Omental fat pad (tissue), 4 donors: ENCODE measurements at places on chromosomes 7 and 10. TPM values are rescaled to one million over a fixed set of nuclear protein-coding genes. Genes with fewer than 3 reads are reported as not detected.

DNA sequence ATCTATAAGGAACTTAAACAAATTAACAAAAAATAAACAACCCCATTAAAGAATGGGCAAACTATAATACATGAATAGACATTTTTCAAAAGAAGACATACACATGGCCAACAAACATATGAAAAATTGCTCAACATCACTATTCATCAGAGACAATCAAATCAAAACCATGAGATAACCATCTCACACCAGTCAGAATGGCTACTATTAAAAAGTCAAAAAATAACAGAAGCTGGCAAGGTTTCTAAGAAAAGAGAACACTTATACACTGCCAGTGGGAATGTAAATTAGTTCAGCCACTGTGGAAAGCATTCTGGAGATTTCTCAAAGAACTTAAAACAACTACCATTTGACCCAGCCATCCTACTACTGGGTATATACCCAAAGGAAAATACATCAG, 280.5 kb downstream of the THSD7A start:
- no peak for DNase-seq

GRCh38 chr7:128146052-128146451, 95.0 kb upstream of the LEP start:
- no peak for DNase-seq

DNA sequence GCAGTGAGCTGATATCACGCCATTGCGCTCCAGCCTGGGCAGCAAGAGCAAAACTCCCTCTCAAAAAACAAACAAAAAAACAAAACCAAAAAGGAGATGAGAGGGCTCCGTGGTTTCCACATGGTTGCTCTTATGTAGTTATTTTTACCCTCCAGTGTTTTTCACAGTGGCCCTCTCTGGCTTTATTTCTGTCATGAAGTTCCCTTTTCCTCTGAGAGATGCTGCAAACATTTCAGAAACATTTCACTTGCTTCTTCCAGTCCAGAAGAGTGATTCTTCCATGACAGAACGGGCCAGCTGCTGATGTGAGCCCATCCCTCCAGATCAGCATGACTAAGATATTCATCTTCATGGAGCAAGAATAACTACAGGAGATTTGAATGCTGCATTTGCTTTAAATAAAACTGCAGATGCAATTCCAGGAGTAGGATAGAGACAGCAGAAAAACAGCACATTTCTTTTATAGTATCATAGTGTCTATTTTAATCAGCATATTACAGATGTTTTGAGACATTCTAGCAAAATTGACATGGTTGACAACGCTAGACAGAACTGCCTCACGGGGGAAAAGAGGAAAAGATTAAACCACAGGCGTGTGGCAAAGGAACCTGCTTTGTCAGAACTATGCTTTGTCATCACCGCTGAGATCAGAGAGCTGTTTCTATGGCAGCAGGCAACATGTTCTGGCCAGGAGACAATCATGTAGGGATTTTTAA, 40.3 kb downstream of the NRCAM start:
- no peak for DNase-seq

DNA sequence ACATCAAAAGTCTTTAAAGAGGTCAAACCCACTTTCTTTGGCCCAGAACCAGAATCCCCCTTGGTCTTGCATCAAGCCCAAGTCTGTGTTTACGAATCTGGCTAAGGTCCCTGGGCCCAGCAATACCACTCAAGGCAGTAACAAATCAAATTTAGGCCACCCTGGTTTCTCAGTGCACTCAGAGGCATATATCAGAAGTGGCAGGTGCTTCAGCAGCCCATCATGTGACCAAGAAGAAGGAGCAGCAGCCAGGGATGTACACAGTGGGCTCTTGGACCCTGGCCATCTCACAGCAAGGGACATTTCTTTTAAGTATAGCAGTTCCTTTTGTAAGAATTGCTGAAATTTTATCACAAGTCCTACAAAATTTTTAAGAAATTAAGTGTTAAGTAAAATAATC, 7.3 kb upstream of the SLC25A13 start:
- DNase-seq, result no peak

DNA sequence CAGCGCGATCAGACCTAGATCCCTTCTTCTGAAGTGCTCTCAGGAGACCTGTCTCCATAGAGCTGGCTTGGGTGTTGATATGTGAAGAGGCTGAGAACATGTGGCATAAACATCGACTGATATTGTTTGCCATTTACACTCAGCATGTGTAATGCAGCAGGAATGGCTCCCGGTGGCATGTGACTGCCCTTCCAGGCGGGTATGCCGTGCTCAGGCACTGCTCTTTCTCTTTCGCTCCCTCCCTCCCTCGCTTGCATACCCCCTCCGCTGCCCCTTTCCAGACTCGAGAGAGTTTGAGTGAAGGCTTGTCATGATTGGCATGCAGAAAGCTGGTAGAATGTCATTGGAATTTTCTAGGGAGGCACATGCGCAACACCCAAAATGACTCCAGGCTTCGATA, 107.3 kb upstream of the PDCD4 start:
- DNase-seq, result no peak

GRCh38 chr7:108459922-108460551, 3.8 kb upstream of the NRCAM start:
- DNase-seq, result no peak

Gene HABP2
- total RNA-seq, result not detected

Gene SDK1
- 2.5 TPM for total RNA-seq

Gene CFAP70
- total RNA-seq, result 2.9 TPM

Gene PNLIP
- total RNA-seq, result not detected
